ENCODE measurements at places on chromosomes 2 and 18.

DNA sequence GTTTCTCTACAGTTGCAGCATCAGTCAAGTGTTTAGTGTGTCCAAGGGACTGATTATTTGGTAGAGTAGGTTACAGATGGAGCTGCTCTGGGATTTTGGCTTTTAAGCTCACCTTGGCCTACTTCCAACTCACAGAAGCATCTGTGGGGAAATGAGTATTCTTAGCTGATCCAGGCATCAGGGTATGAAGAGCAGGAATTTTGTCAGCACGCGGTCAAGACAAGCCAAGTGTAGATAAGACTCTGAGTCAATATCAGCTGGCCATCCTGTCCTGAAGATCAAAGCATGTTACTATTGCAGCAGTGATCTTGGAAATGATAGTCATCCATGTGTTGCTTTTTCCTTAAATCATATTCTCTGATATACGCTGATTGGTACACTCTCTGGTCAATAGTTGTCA lies 24.4 kb downstream of the SERPINB4 start:
- no peak for DNase-seq

- DNase-seq, result no peak
Observed at GRCh38 chr2:24586955-24587354, 95.9 kb downstream of the NCOA1 start.

DNA sequence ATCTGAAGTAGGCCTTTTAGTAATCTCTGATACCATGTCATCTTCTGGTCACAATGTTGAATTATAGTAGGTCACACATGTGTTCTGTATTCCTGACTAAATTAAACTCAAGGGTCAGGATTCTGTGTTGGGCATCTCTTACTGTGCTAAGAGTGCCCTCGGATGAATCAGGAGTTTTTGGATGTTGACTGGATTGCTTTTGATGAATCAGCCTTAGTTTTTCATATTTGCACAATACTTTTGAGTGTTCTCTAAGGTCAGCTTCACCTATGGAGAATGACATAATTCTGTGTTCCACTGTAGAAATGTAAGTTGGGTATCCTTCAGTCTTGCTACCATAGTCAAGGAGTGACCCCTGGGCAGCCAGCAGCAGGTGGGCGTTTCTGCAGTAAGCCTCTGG lies 190.1 kb downstream of the PTPRM start:
- DNase-seq, result no peak

DNA sequence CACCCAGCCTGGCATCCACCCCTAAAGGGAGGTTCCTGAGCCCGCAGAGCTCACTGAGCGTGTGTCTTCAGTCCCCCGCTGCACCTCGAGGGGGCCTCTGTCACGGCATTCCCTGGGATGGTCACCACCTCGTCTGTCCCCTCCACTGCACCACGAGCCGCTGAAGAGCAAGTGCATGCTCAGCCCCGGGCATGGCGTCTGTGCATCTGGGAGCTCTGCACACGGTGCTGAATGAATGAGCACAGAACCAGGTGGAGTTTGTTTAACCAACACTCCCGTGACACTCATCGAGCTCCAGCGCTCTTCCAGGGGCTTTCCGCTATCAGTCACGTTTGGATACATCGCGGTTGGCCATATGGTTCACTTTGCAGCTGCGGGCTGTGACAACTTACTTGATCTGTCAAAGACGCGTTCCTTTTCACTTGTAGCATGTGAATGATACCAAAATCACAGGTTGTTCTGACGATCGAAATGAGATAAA lies 9.2 kb downstream of the ALLC start:
- DNase-seq, result no peak

- no peak for DNase-seq
Observed at GRCh38 chr2:184765112-184765895, 167.0 kb downstream of the ZNF804A start.

DNA sequence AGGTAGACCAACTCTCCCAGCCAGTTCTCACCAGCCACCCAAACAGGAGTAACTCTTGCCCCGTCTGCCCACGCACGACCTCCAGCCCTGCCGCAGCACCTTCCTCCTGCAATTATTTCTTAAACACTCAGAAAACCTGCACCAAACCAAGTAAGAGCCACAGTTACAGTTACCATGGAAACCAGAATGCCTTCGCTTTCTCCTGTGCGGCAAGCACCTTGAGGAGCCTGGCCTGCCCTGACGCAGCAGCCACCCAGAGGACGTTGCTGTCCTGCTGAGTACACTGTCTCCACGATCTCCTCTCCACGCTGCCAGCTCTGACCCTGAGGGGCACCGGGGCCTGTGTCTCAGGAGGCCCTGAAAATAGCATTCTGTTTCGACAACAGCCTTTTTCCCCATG lies 94.3 kb upstream of the SMIM21 start:
- DNase-seq, result no peak

DNA sequence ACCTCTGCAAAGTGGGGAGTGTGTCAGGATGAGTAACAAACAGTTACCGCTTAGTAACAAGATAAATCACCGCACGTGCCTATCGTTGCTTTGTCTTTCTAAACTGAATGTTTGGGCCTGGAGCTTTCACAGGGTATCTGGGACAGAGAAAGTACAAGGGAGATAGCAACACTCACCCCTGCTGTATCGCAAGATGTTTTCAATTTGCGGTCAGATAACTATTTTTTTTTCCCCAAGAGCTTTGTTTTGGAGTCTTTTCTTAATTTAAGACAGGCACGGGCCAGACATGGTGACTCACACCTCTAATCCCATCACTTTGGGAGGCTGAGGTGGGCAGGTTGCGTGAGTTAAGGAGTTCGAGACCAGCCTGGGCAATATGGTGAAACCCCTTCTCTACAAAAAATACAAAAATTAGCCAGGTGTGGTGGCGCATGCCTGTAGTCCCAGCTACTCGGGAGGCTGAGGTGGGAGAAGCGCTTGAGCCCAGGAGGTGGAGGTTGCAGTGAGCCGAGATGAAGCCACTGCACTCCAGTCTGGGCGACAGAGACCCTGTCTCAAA lies 146.6 kb downstream of the GBX2 start:
- no peak for DNase-seq

GRCh38 chr18:35516789-35517188 lies 19.0 kb upstream of the INO80C start:
- DNase-seq, result no peak

DNA sequence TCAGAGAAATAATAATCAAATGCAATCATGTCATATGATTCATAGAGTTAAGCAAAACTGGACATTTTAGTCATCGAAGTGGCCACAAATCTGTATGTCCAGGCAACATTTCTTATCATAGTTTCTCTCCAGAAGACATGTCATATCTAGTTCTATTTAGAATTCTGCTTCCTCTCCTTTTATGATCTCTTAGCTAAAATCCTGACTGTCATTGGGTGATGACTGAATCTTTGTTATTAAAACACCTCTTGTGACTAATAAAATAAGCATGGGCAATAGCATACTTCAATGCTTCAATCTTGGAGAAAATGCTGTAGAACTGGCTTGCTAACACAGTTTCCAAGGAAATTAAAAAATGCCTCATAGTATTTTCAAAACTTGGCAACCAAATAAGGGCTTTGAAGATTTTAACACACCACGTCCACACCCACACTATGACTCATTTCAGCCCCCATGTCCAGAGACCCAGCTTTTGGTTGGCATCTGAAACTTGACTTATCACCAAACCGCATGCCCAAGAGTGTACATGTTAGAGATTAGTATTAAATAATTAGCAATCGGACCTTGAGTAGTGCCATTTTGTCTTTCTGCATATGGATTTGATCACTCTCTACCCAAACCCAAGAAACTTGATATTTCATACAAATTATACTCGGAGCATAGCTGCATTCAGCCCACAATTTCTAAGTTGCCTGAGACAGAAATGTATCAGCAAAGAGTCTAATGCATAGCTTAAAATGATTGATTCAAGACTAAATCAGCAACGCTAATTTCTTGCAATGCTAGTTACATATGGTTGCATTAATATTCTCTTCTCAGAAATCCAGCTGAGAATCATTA lies 106.5 kb upstream of the ETAA1 start:
- no peak for DNase-seq

- no peak for DNase-seq
Observed at GRCh38 chr2:41865263-41865662, 182.6 kb upstream of the PKDCC start.

DNA sequence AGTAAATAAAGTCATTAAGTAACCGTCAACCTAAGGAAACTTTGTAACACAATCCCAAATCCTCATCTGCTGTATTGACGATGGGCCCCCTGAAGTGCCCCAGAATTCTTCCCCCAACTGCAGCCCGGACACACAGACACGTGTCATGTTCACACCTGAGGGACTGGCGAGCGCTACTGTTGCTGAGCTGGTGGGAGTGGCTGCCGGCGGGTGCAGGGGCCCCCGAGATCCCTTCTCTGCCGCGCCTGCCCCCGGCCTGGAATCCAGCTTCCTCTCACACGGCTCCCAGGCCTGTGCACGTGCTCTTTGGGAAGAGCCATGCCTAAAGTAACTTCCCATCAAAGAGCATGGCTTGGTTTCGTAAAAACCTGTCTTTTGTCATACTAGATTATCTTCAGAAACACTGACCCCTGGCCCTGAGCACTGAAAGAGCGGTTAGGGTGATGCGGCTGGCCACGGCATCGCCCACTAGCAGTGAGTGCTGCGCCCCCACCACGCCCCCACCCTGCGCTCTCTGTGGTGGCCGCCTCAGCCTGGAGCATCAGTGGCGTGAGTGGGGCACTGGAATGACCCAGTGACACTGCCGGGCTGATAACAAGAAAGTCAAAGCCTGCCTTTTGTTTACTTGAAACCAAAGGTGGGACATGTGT lies 56.0 kb downstream of the ADI1 start:
- DNase-seq, result no peak

DNA sequence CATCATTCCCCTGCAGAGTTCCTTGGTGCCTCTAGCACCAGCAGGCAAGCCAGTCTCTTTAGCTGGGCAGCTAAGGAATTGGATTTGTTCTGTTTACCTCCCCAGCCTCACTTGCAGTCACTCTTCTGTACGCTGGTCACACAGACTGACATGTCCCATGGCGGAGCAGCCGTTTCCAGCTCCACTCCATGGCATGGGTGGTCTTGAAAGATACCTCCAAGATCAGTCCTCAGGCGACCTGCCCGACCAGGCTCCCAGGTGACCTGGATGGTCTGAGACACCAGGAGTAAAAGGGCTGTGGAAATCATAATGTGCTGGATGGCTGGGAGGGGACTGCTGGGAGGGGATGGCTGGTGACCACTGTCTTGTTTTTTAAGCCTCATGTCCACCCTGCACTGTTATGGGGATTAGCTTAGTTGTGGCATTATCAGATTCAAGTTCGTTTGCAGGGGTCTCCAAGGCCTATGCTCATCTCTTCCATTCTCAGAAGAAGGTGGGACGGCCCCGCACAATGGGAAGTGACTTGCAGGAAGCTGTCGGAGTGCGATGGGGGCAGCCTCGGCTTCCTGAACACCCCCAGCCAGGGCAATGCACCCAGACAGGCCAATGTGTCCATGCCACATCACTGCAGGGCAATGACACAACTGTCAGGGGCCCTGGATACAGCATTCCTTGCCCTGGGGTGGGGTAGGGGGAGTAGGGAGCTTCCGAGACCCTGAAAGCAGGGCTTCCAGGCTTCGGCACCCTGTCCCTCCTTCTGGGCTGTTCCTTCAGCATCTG lies 156.1 kb upstream of the MYCN start:
- no peak for DNase-seq

GRCh38 chr18:62979176-62979575 lies 263.8 kb downstream of the PHLPP1 start:
- DNase-seq, result no peak

DNA sequence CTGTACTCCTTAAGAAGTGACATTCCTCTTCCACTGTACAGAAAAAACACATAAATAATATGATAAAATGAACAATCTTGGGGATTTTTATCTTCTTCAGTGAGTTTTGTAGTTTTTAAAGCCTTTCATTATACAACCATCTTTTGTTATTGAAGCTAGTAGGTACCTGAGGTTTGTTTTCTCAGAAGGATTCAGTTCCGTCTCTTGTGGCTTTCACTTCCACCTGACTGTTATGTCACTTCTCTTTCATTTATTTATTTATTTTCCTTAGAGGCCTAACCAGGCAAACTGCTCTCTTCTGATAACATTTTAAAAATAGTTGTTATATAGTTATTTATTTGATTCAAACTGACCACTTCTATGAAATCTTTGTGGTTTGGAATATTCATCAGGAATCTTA lies 464.2 kb downstream of the CCDC85A start:
- DNase-seq, result no peak

- no peak for DNase-seq
Observed at GRCh38 chr18:59065684-59066083, 74.0 kb upstream of the SEC11C start.

GRCh38 chr2:1162768-1163584 lies 212.3 kb downstream of the SNTG2 start:
- DNase-seq, result peak; percentile 33

GRCh38 chr18:43108882-43109281 lies 6.6 kb downstream of the RIT2 start:
- DNase-seq, result no peak

DNA sequence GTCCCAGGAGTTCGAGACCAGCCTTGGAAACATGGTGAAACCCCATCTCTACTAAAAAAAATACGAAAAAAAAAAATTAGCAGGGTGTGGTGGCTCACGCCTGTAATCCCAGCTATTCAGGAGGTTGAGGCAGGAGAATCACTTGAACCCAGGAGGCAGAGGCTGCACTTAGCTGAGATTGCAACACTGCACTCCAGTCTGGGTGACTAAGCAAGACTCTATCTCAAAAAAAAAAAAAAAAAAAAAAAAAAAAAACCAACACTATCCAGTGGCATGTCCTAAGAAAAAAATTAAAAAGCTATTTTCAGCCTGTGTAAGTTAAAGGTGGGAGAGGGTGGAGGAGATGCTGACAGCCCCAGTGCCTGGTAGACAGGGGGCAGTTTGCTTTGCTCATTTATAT lies 32.2 kb upstream of the REL start:
- DNase-seq, result no peak

- peak; percentile 16 for DNase-seq
Observed at GRCh38 chr2:88753833-88754584, 62.5 kb downstream of the RPIA start.

DNA sequence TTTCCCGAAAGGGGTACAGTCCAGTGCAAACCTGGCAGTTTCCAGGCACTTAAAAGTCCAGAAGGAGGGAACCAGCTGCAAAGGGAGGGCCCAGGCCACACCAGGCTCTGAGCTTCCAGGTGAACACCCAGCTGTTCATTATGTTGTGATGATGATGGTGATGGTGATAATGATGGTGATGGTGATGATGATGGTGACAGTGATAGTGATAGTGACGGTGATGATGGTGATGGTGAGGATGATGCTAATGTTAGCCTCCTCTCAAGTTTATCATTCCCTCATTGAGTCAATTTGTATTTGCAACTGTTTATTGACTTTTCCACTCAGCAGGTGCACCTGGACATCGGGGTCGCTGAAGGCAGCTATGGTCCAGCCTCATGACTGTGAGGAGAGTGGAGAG lies 199.4 kb upstream of the ID2 start:
- no peak for DNase-seq

DNA sequence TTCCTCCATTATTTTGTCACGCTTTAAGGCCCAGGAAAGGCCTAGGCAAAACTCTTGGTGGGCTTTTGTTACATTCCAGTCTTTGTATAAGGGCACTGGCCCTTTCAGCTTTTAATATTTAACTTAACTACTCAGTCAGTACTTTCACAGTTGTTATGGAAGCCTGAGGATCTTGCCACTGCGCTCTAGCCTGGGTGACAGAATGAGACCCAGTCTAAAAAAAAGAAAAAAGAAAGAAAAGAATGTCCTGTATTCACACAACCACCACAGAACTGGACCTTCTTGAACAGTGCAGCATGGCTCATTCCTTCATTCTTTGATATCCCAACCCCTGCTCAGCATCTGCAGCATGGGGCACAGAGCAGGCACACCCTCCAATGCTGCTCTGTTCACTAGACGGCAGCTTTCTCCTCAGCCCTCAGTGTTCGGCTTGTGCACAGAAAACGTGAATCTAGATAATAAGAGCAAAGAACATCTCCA lies 93.4 kb upstream of the MSH2 start:
- DNase-seq, result no peak
